CD14-positive monocyte (primary cell): ENCODE measurements at places on chromosomes 5 and 9.

DNA sequence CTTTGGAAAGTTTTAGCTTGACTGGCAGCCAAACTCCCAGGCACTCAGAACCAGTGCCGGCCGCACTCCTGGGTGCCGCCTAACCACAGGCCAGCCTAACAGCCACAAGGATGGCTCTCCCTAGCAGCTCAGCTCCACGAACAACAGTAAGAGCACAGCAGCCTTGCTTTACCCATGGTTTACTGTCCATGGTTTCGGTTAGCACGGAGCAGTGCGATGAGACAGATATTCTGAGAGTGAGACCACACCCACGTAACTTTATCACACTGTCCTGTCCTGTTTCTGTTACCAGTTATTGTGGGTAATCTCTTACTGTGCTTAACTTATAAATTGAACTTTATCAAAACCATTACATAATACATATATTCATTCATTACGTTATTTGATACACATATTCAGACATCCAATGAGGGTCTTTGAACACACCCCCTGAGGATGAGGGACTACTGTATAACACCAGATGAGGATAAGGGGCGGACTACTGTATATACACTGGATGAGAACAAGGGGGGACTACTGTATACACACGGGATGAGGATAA, 12.4 kb downstream of the CLPTM1L start:
- DNase-seq = no peak

GRCh38 chr5:1468629-1469527, 23.6 kb upstream of the SLC6A3 start:
- DNase-seq = no peak

DNA sequence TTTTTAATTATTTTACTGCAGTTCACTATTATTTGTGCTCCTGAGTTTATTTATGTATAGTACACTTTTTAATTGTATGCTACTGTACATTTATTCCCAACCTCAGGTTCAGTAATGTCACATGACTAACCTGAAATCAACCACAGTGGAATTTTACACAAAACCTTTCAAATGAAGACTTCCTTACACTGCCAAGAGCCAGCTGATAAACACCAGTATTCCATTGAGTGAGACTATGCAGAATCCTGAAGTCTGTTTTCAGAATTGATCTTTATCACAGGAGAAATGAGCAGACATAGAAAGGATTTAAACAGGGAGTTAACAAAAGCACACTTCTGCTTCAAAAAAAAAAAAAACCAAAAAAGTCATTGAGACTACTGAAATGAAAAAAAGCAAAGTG, 219.5 kb downstream of the PRR16 start:
- DNase-seq = no peak

DNA sequence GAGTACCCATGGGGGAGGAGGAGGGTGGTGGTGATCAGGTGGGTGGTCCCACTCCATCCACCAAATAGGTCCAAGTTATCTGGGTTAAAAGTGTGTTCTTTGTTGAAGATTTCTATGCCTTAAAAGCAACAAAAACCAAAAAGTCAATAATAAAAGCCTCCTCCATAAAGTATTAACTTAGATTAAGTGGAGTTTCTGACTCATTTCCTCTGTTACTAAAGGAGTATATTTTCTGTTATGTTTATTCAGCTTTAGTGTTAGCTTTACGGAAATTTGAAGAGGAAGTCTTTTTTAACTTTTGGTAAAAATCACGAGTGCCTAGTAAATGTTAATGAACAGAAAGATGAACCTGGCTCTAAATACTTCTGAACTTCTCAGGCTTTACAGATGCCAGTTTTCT, 17.8 kb downstream of the FBXO38 start:
- peak; percentile 24 for DNase-seq
